Inflammatory macrophage (primary cell): ENCODE measurements at places on chromosomes 5 and 9.

GRCh38 chr5:56605231-56605630 is 210.1 kb upstream of the MAP3K1 start:
- DNase-seq, result no peak

DNA sequence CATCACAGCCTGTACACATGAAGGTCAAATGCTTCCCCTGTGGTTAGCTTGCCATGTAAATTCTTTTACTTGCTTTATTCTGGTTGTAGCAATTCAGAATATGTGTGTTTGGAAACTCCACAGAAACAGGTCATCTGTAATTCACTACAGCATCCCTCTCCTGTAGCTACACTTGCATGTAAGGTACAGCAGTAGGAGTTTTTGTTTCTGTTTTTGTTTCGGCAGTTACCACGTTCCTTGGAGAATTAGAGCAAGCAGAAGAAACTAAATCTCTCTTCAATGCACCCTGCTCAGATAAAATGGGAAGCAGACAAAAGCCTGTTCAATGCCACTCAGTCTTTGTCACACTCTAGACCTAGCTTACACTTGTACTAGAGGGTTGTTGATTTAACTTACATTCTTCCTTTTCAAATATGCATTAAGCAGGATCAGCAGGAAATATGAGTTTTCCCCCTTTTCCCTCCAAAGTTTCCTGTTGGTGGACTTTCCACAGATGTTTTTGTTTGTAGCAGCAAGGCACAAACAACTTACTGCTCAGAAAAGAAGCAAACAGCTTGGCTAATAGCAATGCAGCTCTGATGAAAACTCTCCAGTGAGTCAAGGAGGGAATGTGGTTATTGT is 80.9 kb downstream of the YIPF5 start:
- DNase-seq, result no peak

GRCh38 chr5:112934366-112934663 is 12.3 kb upstream of the REEP5 start:
- no peak for DNase-seq

- DNase-seq, result no peak
These were observed 696 bp downstream of the CCL28 start for GRCh38 chr5:43411495-43411894.

DNA sequence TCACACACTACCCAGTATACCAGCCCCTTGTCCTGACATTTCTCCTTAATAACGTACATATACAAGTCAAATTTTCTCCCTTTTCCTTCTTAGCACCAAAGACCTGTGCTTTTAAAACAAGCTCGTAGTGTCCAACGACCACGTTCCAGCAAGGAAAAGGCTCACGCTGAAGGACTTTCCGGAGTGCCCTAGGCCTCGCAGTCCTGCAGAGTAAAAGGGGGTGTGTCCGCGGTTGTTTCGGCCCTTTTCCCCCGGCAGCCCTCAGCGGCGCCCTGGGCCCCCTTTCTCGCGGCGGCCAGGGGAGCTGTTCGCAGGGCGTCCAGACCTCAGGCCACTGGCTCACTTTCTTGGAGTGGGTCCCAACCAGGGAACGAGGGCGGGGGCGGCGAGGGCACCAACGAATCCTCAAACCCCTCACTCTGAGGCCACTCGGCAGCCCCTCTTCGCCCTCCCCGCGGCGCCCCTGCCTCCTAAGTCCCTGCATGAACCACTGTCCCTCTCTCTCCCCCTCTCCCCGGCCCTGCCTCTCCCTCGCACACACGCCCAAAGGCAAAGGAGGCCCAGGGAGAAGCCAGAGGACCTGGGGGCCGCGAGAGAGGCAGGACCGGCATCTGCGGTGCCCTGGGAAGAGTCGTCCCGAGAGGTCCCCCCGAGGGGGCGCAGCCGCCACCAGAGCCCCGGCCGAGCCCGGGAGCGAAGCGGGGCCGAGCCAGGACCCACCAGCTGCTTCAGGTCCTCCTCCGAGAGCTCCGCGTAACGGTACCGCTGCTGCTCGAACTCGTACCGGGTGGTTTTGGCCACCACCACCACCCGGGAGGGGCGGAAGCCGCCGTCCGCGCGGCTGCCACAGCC is 720 bp downstream of the NADK2 start:
- DNase-seq, result peak; percentile 36

DNA sequence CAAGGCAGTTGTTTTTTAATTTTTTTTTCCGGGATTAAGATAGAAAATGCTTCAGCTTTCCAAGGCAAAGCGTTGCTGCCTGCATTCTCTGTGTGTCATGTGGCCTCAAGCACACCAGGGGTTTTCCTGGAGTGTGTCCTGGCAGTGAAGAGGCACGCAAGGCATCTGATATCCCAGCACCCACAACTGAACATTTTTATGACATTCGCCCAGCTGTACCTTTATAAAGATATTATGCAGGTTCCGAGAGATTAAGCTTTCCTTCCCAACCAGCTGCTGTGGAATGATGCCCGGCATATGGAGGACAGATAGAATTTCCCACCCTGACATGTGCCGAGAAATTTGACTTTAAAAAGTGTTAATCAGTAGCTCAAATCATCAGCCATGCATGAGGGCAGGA is 205.6 kb downstream of the GADD45G start:
- no peak for DNase-seq

DNA sequence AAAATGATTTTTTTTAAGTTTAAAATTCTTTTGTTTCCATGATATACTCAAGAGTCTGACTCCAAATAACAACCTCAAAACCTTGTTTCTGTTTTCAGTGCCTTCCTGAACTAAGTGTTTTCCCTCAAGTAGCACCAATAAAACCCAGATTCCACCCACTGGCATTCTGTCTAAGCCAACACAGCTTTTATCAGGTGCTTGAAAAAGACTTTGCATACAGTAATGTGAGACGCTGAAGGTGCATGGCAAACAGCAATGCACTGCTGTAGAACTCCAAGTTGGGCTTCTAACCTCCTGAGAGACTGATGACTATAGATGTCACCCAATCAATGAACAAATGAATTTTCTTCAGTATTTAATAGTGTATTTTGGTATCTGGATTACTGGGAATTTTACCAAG is 95.7 kb downstream of the NFIB start:
- DNase-seq, result no peak

DNA sequence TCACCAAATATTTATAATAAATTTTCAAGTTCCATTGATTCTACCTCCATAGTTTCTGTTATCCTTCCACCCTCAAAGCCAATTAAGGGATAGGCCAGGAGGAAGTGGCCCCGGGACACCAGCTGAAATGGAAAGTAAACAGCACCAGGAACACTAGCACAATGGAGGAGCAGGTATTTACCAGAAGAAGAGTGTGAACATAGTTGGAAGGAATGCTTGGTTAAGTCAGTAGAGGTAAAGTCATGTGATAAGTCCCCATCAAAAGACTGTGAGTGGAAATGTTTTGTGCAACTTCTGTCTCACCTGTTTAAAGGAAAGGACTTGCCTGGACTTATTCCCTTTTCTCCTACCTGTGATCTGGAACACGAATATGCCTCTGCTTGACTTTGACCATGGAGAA is 146.7 kb upstream of the RAI14 start:
- no peak for DNase-seq

GRCh38 chr9:125789196-125789595 is 42.0 kb downstream of the PBX3 start:
- DNase-seq, result peak; percentile 21

DNA sequence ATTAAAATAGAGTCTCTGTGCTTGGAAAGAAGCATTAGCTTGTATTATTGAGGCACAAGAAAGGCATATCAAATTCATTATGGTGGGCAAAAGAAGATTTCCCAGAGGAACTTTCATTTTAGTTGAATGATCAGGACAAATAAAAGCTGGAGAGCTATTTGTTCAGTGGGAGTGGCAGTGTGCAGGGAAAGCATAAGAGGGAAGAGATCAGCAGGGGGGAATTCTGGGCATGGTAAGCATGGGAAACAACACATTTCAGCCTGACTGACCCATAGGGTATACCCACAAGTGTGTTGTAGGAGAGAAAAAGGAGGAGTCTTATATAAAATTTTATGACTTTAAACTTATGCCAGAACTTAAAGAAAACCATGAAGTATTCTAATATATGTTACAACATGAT is 167.7 kb upstream of the RASA1 start:
- no peak for DNase-seq

DNA sequence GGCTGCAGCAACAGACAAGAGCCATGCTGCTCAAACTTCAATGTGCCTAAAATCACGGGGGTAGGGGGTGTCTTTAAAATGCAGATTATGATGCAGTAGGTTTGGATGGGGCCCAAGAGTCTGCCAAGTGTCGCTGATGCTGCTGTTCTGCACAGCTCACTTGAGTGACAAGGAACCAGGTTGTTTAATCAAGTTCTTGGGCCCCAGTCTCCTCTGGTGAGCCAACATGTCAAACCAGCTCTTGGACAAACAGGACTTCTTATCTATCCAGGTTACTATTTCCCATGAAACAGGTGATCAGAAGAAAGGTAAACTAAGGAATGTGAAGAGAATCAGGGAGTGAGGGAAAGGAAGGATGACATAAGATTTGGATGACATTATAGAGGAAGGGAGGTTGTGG is 78.0 kb downstream of the APBA1 start:
- no peak for DNase-seq

GRCh38 chr5:175696139-175696854 is 38.4 kb downstream of the HRH2 start:
- DNase-seq, result peak; percentile 98

GRCh38 chr5:10063997-10064396 is 185.7 kb downstream of the ATPSCKMT start:
- DNase-seq, result no peak

DNA sequence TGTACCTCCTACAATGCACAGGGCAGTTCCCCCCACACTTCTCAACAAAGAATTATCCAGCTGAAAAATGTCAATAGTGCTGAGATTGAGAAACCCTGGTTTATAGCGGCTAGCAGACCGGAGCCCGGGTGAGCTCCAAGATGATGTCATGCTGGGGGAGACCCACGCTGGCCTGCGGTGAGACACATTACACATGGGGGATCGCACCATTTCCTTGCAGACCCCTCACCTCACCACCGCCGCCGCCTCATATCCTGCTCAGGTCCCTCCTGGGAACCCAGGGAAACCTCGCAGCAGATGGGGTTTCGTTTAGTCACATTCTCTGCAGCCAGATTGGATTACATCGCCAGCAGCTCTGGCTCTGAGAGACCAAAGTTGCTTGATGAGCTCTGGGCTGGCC is 14.7 kb upstream of the TNC start:
- DNase-seq, result no peak

DNA sequence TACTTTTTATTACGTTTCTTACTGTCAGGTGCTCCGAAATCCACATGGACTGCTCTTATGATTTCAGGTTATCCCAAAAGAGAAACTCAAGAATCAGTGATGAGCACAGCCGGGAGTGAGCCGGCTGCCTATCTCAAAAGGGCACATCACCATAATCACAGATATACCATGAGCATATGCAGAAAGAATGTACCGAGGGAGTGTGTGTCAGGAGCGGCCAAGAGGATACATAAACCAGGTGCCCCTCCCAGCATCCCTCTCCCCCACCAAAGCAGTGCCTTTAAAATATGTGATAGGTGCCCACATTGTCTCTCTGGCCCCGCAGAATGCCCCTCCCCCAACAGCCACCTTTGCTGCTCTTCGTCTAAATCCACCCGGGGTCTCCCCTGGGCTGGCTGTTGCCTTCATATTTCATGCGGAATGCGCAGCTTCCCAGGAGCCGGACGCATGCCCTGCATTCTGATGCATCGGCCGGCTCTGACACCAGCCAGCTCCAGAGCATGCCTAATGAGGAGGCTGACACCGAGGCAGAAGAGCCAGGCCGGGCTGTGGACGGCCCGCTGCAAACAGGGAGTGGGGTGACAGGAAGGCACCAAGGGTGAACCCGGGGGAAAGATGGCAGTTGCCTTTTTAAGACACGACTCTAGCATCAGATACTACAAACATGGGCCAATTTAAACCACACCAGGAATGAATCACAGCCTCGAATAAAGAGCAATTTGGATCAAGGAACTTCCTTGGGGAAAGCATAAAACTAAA is 652.3 kb downstream of the BNC2 start:
- DNase-seq, result no peak

- no peak for DNase-seq
These were observed 77.6 kb upstream of the FREM1 start for GRCh38 chr9:14987858-14988257.

- no peak for DNase-seq
These were observed 52.1 kb downstream of the EPB41L4A start for GRCh38 chr5:112366987-112367386.

GRCh38 chr9:5872511-5872910 is 18.2 kb upstream of the MLANA start:
- no peak for DNase-seq

DNA sequence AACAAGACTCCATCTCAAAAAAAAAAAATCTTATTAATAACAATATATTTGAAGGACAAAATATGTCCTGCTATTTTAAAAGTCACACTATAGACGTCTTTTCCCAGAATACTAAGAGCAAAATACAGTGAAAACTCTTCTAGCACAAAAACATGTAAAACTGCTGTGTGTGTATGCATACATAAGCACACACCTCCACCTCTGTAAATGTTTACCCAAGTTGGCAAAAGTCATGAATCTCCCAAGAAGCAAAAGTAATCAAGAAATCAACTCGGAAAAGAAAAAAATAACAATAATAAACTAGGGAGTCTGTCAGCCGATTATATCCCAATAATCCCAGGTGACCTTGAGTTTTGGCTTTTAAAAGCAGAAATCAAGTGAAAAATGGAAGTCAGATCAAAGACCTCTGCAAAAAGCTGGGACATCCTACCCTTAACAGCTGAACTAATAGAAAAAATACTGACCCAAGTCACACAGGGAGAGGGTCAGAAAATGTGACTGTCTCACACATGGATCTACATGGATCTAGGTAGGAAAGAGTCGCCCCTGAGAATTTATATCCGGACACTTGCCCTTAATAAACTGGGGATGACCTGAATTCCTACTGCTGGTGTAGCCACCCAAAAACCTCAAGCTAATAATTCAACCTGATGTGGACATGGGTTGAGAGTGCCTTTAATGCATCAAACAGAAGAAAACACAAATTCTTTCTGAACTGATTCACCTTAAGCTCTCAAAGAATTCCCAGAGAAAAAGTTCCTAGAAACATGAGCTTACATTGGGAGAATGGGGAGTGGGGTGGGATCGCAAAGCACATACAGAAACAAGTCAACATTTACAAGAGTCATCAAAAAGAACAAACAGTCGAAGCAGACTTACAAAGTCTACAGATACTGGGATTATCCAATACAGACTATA is 29.9 kb downstream of the LPAR1 start:
- no peak for DNase-seq

DNA sequence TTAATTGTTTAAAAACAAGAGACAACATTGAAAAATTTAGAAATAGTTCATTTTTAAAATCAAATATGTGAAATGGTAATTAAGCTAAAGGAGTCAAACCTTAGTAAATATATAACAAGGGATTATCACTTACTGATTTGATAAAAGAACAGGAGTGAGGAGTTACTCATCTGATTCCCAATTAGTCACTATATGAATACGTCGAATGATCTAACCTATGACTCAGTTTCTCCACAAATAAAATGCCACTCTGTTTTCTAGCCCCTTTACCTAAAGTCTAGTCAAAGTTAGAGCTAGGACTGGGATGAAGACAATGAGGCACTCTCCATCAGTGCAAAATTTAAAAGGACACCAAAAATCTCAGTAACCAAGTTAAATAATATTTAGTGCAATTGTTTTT is 70.4 kb upstream of the RASEF start:
- DNase-seq, result no peak
